Muscle of arm (tissue), 14 donors: ENCODE measurements at places on chromosomes 6 and 20. TPM values are rescaled to one million over a fixed set of nuclear protein-coding genes. Genes with fewer than 3 reads are reported as not detected.

DNA sequence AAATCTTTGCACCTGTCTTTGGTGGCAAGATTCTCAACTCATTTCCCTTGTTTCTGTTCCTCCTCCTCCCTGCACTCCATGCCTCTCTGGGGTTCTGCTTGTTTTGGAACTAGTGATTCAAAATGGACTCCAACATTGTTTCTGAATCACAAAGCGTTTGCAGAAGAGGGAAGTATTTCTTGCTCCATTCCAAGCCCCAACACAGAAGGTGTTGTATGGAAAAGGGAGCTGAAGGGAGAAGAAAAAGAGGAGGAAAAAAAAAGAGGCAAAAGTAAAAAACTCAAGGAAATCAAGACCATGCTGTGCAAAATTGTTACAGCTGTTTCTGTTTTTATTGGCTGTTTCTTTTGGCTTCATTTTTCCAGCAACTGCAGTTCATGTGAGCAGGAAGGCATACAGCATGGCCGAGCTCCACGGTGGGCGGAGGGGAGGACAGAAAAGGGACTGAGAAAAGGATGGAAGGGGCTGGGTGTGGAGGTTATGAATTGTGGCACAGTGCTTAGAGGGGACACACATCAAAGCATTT is 66.9 kb upstream of the PRL start:
- peak; percentile 25 for DNase-seq

GRCh38 chr6:113599444-113599843 is 257.7 kb upstream of the MARCKS start:
- DNase-seq, result no peak

Gene DDO
- polyA plus RNA-seq, result 1.1 TPM

DNA sequence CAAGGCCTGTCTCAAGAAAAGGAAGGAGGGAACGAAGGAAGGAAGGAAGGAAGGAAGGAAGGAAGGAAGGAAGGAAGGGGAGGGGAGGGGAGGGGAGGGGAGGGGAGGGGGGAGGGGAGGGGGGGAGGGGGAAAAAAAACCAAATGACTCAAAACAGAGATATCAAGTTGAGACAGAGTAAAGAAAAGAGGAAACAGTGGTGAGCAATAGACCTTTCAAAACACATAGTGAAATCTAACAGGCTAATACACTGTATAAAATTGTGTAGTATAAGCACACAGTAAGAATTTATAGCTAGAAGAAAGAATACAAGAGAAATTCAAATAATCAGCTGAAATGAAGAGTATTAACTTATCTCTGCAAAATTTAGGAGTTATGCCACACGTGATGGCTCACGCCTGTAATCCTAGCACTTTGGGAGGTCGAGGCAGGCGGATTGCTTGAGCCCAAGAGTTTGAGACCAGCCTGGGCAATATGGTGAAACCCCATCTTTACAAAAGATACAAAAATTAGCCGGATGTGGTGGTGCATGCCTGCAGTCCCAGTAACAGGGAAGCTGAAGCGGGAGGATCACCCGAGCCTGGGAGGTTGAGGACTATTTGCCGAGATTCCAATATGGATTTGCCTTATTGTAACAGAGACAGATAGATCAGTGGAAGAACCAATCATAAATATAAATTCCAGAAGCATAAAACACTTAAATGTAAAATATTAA is 123.2 kb downstream of the PRND start:
- no peak for DNase-seq

Gene ASIP
- polyA plus RNA-seq, result 3.4 TPM

Gene KIF25
- polyA plus RNA-seq, result not detected

Gene SCRT2
- not detected for polyA plus RNA-seq

DNA sequence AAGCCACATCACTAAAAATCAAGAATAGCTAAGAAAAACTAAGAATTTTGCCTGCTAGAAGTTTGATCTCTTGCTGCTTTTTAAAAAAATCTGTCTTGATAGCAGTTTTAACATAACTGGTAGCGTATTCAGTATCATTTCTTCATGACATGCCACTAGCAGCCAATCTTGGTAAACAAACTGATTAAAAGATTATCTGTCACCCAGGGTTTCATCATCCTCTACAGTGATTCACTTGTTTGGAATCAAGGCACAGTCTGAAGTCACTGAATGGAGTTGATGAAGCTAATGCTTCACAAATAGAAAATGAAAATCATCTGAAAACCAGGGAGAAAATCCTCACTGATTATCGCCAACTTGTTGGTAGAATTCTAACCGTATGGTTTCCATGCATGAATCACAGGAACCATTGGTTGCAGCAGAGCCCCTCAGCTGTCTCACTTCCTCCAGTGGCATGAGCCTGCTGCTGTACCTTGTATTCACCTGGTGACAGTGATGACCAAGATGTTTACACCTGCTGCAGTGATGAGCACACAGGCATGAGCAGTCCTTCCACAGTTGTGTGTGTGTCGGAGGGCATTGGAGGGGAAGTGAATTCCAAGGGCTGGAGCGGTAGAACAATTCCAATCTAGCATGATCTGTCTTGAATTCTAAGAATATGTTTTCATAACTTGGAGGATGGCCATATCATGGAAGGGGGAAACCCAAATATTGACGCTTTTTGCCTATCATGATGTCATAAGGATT is 275.0 kb downstream of the KHDC1L start:
- no peak for DNase-seq

- peak; percentile 51 for DNase-seq
Measured at GRCh38 chr20:956330-956951, 40.3 kb upstream of the ANGPT4 start.

DNA sequence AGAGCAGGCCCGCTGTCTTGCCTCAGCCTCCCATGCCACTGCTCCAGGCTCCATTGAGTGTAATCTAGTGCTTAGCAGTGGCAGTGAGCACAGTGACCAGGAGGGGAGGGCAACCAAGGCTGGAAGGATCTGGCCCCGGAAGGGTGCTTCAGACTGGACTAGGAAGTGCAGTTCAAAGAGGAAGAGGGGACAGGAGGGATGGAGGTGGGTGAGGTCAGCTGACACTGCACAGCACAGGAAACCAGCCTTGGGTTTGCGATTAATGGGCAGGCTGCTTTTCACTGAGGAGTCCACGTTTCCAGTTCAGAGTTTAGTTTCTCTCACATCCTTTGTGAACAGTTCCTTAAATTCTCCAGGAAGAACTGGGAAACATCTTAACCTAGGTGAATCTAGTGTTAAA is 46.9 kb downstream of the CDS2 start:
- DNase-seq, result no peak

Gene ZBTB46
- 16.6 TPM for polyA plus RNA-seq
